Memory B cell (primary cell): ENCODE measurements at places on chromosomes 2 and 18.

DNA sequence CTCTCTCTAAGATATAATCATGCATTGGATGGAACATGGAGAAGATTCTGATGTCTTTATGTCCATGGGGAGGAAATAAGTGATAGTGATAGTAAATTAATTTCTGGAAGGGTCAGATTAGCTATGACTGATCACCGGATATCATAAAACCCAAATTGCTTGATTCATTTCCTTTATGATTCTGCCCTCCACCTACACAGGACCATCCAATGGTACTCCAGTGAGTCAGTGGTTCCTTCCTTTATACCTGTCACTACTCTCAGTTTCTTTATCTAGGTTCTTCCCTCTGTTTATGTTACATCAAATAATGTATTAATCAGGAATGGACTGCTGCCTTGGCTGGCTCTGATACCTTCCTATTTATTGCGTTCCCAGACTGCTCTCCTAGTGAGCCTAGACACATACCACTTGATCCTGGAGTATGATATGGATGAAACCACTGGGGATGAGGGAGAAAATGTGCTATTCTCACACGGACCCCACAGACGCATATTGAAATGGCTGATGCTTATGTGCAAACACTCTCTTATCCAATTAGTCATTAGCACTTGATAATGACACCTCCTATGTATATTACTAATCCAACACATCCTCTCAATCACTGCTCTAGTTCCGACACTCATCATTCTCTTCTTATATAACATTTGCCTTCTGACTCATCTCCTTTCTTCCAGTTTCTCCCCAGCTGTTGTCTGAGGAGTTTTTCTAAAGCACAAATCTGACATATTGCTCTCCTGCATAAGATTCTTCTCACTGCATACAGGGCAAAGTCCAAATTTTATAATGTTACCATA is 315.6 kb downstream of the INSIG2 start:
- no peak for DNase-seq

GRCh38 chr18:60044290-60045006 is 144.7 kb downstream of the PMAIP1 start:
- no peak for DNase-seq

- DNase-seq, result no peak
Measured at GRCh38 chr2:229825476-229825875, 96.3 kb downstream of the TRIP12 start.

DNA sequence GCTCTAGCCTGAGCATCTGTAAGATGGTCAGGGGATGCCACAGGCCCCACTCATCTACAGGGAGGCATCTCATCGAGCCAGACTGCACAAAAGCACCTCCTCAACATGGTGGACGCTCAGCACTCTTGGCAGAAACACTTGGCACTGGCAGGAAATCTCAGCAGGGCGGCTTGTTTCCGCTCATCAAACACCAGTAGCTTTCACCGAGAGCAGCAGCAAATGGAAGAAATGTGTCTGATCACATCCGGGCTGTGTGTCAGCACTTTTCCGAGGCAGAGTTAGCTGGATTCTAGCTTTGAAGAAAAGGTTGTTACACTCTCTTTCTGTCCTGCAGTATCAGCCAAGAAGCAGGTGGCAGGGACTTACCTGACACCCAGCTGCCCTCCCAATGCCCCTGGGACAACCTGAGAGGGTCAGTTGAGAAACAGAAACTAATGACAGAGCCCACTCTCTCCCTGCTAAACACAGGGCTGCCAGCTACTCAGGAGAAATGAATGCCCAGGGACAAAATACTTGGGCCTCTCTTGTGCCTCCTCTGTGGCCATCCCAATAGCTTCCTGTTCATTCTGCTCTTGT is 68.9 kb upstream of the FZD7 start:
- DNase-seq, result no peak

- no peak for DNase-seq
Measured at GRCh38 chr18:12005538-12006487, 24.5 kb downstream of the IMPA2 start.
